ENCODE measurements at places on chromosomes 7 and 10.

- DNase-seq = peak; percentile 68
These were observed 4.8 kb downstream of the ELOVL3 start for GRCh38 chr10:102230861-102231356.

GRCh38 chr10:48473704-48474103 lies 131.2 kb downstream of the ARHGAP22 start:
- no peak for DNase-seq

GRCh38 chr7:142866361-142867096 lies 11.7 kb downstream of the EPHB6 start:
- DNase-seq = peak; percentile 85

DNA sequence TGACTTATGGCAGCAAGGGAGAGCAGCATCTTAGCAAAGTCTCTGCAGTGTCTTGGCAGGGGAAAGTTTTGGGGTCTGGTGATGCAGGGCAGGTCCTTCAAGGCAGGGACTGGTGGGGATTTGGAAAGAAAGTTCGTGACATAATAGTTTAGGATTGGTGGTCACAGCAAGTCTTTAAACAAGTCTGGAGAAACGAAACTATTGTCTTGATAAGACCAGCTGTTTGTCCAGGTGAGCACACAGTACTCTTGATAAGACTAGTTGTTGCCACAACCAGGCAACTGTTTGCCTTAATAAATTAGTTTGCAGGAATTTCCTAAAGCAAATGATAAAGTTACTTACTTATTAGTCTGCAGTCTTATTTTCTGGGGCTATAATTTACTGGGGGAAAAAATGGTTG lies 136.1 kb downstream of the AKR1D1 start:
- DNase-seq = peak; percentile 23

- DNase-seq = peak; percentile 67
These were observed 761 bp downstream of the KCTD7 start for GRCh38 chr7:66629222-66630062.

DNA sequence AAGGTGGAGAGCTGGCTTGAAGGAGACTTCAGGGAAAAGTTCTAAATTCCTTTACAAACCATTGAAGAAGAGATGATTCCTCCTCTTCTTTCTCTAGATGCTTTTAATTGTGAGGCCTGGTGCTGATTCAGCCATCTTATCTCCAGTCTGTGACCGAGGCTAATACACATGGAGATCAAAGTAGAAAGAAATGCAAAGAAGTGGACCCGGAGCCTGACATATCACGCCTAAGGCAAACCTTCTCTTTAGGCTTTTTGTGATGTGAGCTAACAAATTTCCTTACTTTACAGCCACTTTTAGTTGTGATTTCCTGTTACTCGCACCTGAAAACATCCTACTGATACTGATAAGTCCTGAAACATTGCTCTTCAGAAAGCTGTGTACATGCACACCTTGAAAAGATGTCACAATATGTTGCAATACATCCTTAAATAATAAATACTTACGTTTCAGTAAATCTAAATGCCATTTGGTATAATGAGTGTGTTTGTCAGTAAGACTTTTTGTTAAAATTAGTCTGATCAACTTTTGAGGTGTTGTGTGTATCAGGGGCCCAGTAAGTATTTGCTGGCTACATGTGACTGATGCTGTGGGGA lies 192.4 kb downstream of the BAMBI start:
- no peak for DNase-seq

DNA sequence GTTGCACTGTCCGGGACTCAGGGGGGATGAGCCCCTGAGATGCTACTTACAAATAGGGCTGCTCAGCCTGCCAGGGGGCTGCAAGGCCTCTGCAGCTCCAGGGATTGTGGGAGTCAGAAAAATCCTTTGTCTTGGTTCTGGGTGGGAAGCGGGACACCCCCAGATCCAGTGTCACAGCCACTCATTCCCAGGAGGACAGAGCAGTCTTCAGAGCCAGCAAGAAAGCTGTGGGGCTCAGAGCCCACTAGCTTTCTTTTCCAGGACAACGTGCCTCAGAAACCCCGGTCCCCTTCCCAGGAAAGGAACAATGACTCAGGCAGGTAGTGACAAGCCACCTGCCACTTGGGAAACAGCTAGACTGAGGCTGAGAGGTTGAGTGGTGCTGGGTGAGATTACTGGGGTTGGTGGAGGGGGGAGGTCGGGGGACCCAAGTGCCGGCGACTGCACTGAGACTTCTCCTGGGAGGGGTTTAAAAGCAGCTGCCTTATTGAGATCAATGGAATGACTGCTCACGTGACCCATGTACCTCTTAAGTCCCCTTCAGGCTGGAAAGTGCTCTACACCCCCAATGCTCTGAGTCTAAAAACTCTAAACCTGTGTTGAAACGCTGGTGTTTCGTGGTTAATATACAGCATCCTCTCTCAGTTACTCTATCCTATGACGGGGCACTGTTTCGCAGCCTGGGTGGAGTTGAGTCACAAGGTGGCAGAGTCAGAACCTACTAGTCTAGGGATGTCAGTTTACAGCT lies 123.6 kb downstream of the UBE2H start:
- DNase-seq = no peak

GRCh38 chr10:78412605-78413004 lies 378.9 kb downstream of the RPS24 start:
- DNase-seq = no peak

- no peak for DNase-seq
These were observed 245.0 kb downstream of the WDR37 start for GRCh38 chr10:1301143-1301542.

DNA sequence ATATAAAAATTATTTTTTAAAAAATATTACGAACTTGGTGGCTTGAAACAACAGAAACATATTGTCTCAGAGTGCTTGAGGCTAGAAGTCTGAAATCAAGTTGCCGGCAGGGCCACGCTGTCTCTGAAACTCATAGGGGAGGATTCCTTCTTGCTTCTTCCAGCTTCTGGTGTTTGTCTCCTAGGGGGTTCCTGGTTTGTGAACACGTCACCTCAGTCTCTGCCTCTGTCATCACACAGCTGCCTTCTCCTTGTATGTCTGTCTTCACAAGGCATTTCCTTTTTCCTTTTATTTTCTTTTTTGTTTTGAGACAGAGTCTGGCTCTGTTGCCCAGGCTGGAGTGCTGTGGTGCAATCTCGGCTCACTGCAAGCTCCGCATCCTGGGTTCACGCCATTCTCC lies 12.7 kb upstream of the SNX8 start:
- no peak for DNase-seq

GRCh38 chr10:111261081-111261615 lies 184.3 kb downstream of the ADRA2A start:
- DNase-seq = no peak

DNA sequence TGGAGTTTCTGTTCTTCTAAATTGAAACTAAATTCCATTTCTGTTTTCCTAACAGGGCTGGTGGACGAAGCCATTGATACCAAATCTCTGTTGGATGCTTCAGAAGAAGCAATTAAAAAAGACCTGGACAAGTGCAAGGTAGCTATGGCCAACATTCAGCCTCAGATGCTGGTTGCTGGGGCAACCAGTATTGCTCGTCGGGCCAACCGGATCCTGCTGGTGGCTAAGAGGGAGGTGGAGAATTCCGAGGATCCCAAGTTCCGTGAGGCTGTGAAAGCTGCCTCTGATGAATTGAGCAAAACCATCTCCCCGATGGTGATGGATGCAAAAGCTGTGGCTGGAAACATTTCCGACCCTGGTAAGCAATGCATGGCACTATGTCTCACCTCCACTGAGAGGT lies 45.6 kb downstream of the AP3M1 start:
- no peak for DNase-seq

- DNase-seq = no peak
These were observed 22.4 kb upstream of the FAM13C start for GRCh38 chr10:59384761-59385160.

Measured in HuH-7 (cell line).